ENCODE measurements at places on chromosomes 13 and 19.

DNA sequence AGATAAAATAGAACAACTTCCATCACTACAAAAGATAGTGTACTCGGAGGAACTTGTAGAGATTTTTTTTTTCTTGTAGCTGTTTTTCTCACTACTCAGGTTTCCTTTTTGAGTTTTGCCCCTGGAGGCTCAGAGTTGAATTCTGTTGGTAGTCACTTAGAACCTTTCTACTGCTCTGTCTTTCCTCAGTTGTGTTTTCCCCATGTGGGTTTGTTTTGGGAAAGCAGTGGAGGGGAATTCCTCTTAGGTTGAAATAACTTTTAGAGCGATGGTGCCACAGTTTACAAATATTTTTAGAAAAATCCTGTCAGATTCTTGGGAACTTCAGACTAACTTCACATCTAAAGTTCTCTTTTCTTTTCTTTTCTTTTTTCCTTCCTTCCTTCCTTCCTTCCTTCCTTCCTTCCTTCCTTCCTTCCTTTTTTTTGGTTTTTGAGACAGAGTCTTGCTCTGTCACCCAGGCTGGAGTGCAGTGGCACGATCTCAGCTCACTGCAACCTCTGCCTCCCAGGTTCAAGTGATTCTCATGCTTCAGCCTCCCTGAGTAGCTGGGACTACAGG is 65.8 kb downstream of the LRCH1 start:
- no peak for DNase-seq

- DNase-seq: no peak
These were observed 145.6 kb downstream of the SHISA2 start for GRCh38 chr13:25906191-25906661.

- DNase-seq: no peak
These were observed 82.9 kb downstream of the SLITRK5 start for GRCh38 chr13:87754097-87754496.

DNA sequence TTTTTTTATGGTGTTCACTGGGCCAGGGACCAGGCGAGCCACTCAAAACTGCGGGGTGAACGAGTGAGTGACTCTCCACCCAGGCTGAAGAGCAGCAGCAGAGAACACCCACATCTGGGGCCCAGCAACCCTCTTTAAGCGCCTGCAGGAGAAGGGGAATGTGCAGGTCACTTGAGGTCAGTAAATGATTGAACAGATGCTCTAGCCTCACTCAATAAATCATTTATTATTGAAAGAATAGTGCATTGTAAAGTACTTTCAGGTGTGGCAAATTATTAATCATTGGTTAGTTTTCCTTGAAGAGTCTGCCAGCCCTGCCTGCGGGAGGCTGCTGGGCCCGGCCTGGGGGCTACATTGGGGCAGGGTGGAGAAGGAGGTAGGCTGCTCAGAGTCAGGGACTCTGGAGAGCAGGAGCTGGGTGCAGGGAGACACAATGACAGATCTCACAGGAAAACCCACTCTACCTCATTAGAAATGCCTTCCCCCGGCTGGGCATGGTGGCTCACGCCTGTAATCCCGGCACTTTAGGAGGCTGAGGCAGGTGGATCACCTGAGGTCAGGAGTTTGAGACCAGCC is 42.5 kb downstream of the ABCC4 start:
- DNase-seq: no peak

- DNase-seq: no peak
These were observed 2.9 kb downstream of the GPR18 start for GRCh38 chr13:99255271-99255670.

All from activated CD4-positive, alpha-beta T cell treated with anti-CD3 and anti-CD28 coated beads, Interleukin-2, amount 50 U/mL, for 24 hours (primary cell).